ENCODE measurements at places on chromosomes 7 and 10. TPM values are rescaled to one million over a fixed set of nuclear protein-coding genes. Genes with fewer than 3 reads are reported as not detected.

The PEX1 gene
- total RNA-seq = 30.2 TPM

The ZRANB1 gene
- 37.1 TPM for total RNA-seq

The ATP5F1C gene
- total RNA-seq = 235 TPM

The SERPINE1 gene
- total RNA-seq = 700 TPM
